ENCODE measurements at places on chromosomes 2 and 18. TPM values are rescaled to one million over a fixed set of nuclear protein-coding genes. Genes with fewer than 3 reads are reported as not detected.

OSR1 gene
- total RNA-seq, result 1.9 TPM

GKN2 gene
- total RNA-seq, result not detected

NPPC gene
- total RNA-seq, result not detected

CHRND gene
- not detected for total RNA-seq

AQP12A gene
- total RNA-seq, result not detected

LOXHD1 gene
- total RNA-seq, result not detected

UGT1A1 gene
- not detected for total RNA-seq

EHD3 gene
- total RNA-seq, result 3.0 TPM

SPATA3 gene
- total RNA-seq, result not detected

AFTPH gene
- 20.4 TPM for total RNA-seq

SERPINB13 gene
- not detected for total RNA-seq

ANO7 gene
- 1.7 TPM for total RNA-seq

AKAIN1 gene
- not detected for total RNA-seq

FSIP2 gene
- not detected for total RNA-seq

CNTNAP5 gene
- not detected for total RNA-seq

CDK15 gene
- total RNA-seq, result 29.4 TPM

Data from SJSA1 (cell line).